ENCODE measurements at places on chromosomes 7 and 10. TPM values are rescaled to one million over a fixed set of nuclear protein-coding genes. Genes with fewer than 3 reads are reported as not detected.

The ANKMY2 gene
- total RNA-seq: 23.0 TPM

The UNC5B gene
- total RNA-seq: 116 TPM

The KCP gene
- total RNA-seq: 0.44 TPM

The BET1 gene
- 29.9 TPM for total RNA-seq

The CDK1 gene
- total RNA-seq: 82.0 TPM

The C10orf105 gene
- under 0.01 TPM for total RNA-seq

Data from placental pericyte (primary cell).